ENCODE measurements at places on chromosomes 16 and 17.

- no peak for DNase-seq
Measured at GRCh38 chr16:15658149-15658548, 8.1 kb downstream of the NDE1 start.

DNA sequence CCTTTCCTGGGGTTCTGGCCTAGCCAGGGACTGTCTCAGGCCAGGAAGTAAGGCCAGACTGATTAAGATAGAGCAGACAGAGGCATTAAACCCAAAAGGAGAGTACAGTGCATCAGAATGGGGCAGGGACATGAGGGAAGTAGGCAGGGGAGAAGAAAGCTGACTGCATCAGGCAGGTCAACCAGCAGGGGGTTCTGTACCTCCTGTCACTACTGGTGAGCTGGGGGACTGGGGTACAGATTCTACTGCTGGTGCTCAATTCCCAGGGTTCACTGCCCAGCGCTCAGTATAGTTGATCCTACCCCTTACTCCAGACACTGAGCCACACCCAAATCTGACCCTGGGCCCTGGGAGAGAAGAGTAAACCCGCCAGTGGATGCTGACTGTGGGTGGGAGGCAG lies 12.9 kb upstream of the MTMR4 start:
- DNase-seq: no peak

DNA sequence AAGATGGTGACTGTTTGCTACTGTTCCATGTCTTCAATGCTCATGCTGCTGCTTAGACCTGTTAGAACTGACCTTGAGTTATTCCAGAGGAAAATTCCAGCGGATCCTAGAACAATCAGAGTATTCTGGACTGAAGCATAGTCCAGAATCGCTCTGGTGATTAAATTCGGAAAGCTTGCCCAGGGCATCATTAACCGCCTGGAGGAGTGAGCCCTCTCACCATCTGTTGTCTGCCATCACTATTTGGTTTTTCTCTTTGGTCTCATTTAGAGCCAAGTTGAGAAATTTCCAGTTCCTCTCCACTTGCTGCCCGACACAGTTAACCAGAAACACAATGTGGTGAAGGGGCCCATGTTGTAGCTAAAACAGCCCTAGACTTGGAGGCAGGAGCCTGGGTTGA lies 104.1 kb downstream of the BMERB1 start:
- DNase-seq: no peak

GRCh38 chr16:1561266-1561665 lies 27.8 kb downstream of the TMEM204 start:
- DNase-seq: no peak

DNA sequence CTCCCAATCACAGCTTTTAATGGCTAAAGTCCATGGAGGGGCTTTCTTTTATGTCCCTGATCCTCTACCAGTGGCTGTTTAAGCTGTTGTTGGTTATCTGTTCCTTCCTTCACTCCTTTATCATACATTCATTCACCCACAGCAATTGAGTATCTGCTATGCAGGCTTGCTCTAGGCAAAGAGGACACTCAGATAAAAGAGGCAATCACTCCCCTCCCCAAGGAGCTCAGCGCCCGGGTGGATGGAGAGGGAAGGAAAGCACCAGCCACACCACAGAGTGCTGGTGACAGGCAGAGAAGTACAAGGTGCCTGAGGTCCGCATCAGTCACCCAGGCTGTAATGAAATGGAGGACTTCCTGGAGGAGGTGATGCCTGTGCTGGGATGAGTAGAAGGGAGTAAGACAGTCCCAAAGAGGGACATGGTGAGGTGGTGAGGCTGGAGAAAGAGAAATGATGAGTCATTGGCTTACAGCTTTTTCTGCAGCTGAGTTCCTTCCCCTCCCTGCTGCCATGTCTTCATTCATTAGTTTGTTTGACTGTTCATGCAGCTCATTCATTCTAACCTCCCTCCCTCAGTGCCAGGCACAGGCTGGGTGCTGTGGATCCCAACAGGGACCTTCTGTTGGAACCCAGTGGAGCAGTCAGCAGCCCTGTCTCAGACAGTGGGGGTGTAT lies 12.8 kb upstream of the NGFR start:
- DNase-seq: no peak
